Type B pancreatic cell (in vitro differentiated cells): ENCODE measurements at places on chromosomes 12 and 14.

DNA sequence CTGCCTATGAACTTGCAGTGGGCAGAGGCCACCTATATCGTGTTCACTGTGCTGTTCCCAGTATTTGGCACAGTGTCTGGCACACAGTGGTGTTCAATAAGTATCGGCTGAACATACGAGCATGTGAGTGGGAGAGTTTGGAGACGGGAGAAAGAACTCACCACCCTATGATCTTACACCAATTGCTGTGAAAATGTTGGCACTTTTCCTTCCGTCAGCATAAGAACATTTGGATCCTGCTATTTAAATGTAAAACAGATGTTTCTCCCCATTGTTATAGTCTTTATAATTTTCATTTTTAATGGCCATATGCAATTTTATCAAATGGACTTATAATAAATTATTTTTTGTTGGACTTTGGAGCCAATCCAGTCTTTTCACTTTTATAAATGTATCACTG lies 144.4 kb downstream of the EFCAB11 start:
- DNase-seq, result no peak

DNA sequence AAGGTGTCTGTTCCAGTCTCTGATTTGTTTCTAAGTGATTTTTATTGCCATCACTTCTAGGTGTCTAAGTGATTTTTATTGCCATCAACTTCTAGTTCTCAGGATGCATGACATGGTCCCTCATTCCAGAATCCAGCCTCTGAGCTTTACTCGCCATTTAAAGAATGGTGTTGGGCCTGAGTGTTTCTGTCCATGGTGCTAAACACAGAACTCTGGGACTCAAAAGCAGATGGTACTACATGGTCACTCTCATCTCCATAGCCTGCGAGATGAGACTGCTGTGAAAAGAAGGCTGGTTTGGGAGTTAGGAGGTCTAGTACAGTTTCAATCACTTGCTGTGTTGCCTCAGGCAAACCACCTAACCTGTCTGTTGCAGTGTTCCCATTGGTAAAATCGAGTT lies 276.6 kb downstream of the NRXN3 start:
- DNase-seq, result no peak

DNA sequence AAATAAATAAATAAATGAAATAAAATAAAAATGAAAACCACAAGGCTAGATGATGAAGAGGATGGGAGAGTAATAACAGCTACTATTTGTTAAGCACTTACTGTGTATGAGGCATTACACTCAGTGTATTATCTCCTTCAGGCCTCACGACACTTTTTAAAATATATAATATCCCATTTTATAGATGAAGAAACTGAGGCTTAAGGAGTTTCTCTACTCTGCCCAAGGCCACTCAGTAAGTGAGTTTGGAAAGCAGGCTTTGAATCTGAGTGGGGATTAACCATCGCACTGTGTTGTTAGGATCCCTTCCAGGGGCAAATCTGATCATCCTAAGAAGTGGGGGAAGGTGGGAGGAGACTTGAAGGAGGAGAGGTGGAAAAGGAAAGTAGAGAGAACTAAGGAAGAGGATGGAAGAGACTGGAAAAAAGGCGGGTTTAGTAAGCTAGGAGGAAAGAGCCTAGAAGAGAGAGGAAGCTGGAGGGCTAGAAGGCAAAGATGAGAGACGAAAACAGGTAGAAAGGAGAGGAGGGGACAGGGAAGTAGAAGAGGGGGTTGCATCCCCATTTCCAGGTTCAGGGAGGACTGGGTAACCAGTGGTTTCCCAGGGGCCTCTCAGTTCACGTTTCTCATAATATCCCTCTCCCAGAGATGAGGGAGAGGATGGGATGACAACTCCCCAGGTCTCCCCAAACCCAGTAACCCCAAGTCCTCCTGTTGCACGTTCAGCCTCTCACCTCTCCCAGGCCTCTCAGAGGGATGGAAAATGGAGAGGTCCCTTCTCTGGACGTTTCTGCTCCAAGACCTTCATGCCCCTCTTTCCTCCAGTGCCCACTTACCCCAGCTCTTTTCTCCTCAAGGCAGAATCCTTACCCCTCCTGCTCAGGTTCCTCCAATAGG lies 1.7 kb downstream of the STAT6 start:
- no peak for DNase-seq

GRCh38 chr12:42552822-42553221 lies 36.7 kb downstream of the PRICKLE1 start:
- DNase-seq, result no peak

GRCh38 chr14:24430682-24431568 lies 1.2 kb downstream of the KHNYN start:
- DNase-seq, result peak; percentile 66

- no peak for DNase-seq
These were observed 92.5 kb downstream of the BBS10 start for GRCh38 chr12:76255692-76256091.

DNA sequence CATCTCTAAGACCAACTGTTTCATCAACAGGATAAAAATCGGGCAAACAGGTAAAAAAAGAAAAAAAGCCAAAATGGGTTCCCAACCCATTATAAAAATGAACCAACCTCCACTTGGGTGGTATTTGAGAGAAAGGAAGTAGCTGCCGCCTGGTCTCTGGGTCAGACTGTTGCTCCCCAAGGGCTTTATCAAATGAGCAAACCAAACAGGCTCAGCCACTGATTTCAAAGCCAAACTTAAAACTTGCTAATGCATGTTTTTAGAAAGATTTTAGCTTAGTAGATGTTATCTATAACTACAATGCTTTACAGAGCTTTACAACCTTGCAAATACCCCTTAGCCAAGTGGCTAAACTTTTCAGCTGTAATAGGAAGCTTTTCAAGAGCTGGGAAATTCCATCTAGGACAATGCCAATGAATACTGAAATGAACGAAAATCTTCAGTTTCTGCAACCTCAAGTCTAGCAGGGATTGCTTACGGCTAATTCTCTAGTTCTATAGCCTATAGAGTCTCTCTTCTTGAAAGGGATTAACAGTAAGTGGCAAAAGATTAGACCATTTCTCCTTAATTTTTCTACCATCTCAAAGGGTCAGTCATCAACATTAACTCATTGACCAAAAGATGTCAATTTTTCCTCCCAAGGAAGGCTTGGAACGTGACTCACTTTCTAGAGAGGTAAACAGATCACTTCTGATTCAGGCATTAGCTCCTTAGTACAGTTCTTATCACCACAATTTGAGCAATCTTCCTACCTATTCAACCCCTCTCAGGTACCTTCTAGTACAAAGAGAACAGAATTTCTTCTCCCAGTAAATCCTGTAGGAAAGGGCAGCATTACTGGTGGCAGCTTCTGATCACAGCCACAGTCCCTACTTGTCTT lies 4.2 kb downstream of the PPM1H start:
- no peak for DNase-seq

- DNase-seq, result no peak
These were observed 77.7 kb downstream of the PTPN11 start for GRCh38 chr12:112496496-112496895.

GRCh38 chr14:67357186-67357968 lies 2.2 kb downstream of the ATP6V1D start:
- no peak for DNase-seq

- DNase-seq, result no peak
These were observed 10.0 kb upstream of the CLEC7A start for GRCh38 chr12:10140001-10140400.

GRCh38 chr12:2460051-2460670 lies 334.6 kb upstream of the FKBP4 start:
- no peak for DNase-seq
